ENCODE measurements at places on chromosomes 12 and 14.

DNA sequence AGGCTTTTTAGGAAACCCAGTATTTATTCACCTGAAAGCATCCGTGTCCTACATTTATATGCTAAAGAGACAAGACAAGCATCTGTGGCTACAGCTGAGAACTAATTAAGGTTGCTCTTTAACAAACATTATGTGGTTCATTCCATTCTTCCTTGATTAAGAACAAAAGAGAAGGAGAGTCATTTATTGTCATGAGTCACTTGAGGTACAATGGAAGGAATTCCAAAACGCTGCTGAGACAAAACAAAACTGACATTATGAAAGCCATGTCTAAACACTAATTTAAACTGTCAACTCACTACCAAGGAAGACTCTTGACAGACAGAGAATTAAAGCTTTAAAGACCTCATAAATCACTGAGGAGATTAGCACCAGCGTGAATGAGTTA lies 214.4 kb downstream of the BMP4 start:
- DNase-seq, result no peak

GRCh38 chr12:120078868-120079267 lies 37.7 kb downstream of the RAB35 start:
- DNase-seq, result no peak

- no peak for DNase-seq
Measured at GRCh38 chr14:91392623-91393303, 24.9 kb downstream of the CCDC88C start.

GRCh38 chr14:61587081-61587713 lies 108.1 kb upstream of the HIF1A start:
- no peak for DNase-seq

DNA sequence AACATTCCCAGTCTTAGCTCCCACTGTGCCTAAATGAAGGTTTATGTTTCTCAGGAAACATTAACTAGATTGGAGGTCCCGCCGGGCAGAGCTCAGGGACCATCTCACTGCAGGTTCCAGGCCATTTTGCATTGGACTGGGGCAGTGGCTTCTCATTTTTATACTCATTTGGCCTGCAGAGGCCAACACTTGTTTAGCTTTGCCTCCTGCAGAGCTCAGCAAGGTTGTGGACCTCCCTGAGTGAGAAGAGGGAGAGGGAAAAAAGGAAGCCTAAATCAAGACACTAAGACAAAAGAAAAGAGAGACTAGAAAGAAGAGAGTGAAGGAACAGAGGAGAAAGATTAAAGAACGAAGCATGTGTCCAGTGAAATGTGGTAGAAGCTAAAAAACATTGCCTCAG lies 280.3 kb downstream of the AKAP6 start:
- DNase-seq, result no peak

DNA sequence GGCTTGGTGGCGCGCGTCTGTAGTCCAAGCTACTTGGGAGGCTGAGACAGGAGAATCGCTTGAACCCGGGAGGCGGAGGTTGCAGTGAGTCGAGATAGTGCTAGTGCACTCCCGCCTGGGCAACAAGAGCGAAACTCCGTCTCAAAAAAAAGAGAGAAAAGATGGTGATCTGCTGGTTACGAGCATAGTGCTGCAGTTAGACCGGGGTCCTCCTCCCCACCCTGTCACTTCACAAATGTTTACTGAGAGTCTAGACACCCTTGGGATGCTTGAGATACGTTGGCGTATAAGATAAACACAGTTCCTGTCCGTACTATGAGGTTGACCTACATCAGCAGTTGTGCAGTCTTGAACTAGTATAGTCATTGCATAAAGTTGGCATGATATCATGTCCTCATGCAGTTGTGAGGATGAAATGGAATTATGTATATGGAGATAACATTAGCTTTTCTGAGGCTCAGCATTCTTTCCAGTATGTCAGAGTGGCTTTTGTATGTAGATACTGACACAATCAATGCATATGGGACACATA lies 787 bp downstream of the ACAD10 start:
- no peak for DNase-seq

GRCh38 chr12:31591380-31591901 lies 505 bp upstream of the DENND5B start:
- DNase-seq, result no peak

Data from stimulated activated CD4-positive, alpha-beta T cell treated with anti-CD3 and anti-CD28 coated beads, Interleukin-1b, Interleukin-23, amount 100 ng/mL, for 1 hour (primary cell).